Breast epithelium (tissue), 4 donors: ENCODE measurements at places on chromosomes 6 and 20. TPM values are rescaled to one million over a fixed set of nuclear protein-coding genes. Genes with fewer than 3 reads are reported as not detected.

- H3K27ac ChIP-seq: no peak overlapping the region
- no peaks in the 10 kb centered on the region for H3K27me3 ChIP-seq
- H3K36me3 ChIP-seq: no peaks in the 10 kb centered on the region
- no peaks in the 10 kb centered on the region for H3K4me1 ChIP-seq
Observed at GRCh38 chr6:63819831-63820230, 184.2 kb downstream of the PHF3 start.

DNA sequence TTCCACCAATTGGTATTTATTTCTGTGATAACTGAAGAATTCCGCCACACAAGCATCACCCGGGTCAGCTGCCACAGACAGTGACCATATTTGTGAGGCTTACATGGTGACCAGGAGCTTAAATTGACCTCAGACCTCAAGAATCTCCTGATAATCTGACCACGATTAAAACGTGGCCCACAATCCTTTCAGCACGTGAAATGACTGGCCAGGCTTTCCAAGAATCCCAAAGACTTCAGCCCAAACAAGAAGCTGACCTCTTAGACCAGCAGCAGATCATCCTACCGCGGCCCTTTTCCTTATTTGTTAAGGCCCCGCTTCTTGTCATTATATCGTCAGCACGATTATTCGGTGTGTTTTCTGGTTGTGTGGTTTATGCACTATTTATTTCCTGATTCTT is 45.6 kb upstream of the CD93 start:
- no peak overlapping the region for H3K27ac ChIP-seq
- no peaks in the 10 kb centered on the region for H3K27me3 ChIP-seq
- H3K4me3 ChIP-seq: no peak overlapping the region
- no peaks in the 10 kb centered on the region for H3K36me3 ChIP-seq
- no peak for DNase-seq

- no peak overlapping the region for H3K4me3 ChIP-seq
- no peak overlapping the region for H3K27ac ChIP-seq
- no peaks in the 10 kb centered on the region for H3K36me3 ChIP-seq
- H3K4me1 ChIP-seq: no peaks in the 10 kb centered on the region
- H3K27me3 ChIP-seq: no peaks in the 10 kb centered on the region
- no peak for DNase-seq
Observed at GRCh38 chr6:136123468-136123867, 126.6 kb downstream of the MTFR2 start.

DNA sequence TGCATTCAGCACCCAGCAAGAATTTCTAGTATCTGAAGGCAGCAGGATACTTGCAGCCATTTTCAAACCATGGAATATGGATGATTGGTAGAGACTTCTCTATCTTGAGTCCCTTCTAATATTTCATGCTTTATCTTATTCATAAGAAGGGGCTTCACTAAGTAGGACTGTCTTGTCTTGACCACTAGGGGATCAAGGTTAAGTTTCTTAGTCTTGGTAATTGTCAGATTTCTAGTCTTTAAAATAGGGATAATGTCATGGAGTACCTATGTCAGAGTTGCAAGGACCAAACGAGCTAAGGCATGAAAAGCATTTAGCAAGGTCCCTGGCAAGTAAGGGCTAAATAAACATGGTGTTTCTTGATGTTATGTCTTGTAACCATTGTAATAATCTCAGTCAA is 68.5 kb upstream of the ESR1 start:
- H3K27me3 ChIP-seq: no peaks in the 10 kb centered on the region
- no peak for DNase-seq
- no peak overlapping the region for H3K27ac ChIP-seq
- H3K36me3 ChIP-seq: no peaks in the 10 kb centered on the region

GRCh38 chr6:89360415-89360999 is 8.0 kb upstream of the UBE2J1 start:
- no peaks in the 10 kb centered on the region for H3K36me3 ChIP-seq
- H3K27me3 ChIP-seq: no peaks in the 10 kb centered on the region
- H3K27ac ChIP-seq: no peak overlapping the region

- no peak for DNase-seq
- H3K4me1 ChIP-seq: no peaks in the 10 kb centered on the region
- no peaks in the 10 kb centered on the region for H3K36me3 ChIP-seq
- H3K27me3 ChIP-seq: no peaks in the 10 kb centered on the region
- H3K4me3 ChIP-seq: no peak overlapping the region
Observed at GRCh38 chr20:32960849-32961731, 43.1 kb downstream of the SUN5 start.

- no peak overlapping the region for H3K4me3 ChIP-seq
- H3K27ac ChIP-seq: no peak overlapping the region
- no peaks in the 10 kb centered on the region for H3K4me1 ChIP-seq
- H3K36me3 ChIP-seq: no peaks in the 10 kb centered on the region
- DNase-seq: no peak
Observed at GRCh38 chr20:37681384-37682112, 12.3 kb upstream of the CTNNBL1 start.

GRCh38 chr6:154542747-154543146 is 32.3 kb upstream of the CNKSR3 start:
- H3K36me3 ChIP-seq: no peaks in the 10 kb centered on the region
- no peaks in the 10 kb centered on the region for H3K27me3 ChIP-seq
- no peak for DNase-seq
- H3K4me3 ChIP-seq: no peak overlapping the region

GRCh38 chr20:9163995-9164394 is 95.1 kb downstream of the PLCB4 start:
- no peaks in the 10 kb centered on the region for H3K4me1 ChIP-seq
- DNase-seq: no peak
- no peaks in the 10 kb centered on the region for H3K27me3 ChIP-seq
- no peaks in the 10 kb centered on the region for H3K36me3 ChIP-seq
- no peak overlapping the region for H3K27ac ChIP-seq
- no peak overlapping the region for H3K4me3 ChIP-seq

DNA sequence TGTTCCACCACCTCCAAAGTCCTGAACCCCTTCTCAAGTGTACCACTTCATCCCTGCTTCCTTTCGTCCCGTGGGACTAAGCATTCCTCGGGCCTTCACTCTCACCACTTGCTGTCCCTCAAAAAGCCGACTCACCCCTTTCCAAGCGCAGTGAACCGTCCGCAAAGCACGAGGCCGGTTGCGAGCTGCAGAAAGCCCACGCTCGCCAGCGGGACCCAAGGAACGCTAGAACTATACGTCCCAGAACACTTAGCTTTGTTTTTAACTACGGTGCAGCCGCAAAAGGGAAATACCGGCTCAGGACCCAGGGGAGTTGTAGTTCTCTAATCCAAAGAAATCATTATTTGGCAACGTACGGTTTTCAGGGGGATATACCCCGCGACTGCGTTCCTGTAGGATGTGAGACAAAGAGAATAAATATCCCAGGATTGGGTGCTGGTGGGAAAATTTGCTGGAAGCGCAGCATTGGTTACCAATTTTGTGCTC is 416 bp upstream of the POLR1H start:
- peaks cover 7% of the 10 kb centered on the region for H3K4me1 ChIP-seq
- no peaks in the 10 kb centered on the region for H3K27me3 ChIP-seq
- H3K4me3 ChIP-seq: peak overlapping the region; percentile 78
- H3K27ac ChIP-seq: peak overlapping the region; percentile 94
- no peak for DNase-seq

DNA sequence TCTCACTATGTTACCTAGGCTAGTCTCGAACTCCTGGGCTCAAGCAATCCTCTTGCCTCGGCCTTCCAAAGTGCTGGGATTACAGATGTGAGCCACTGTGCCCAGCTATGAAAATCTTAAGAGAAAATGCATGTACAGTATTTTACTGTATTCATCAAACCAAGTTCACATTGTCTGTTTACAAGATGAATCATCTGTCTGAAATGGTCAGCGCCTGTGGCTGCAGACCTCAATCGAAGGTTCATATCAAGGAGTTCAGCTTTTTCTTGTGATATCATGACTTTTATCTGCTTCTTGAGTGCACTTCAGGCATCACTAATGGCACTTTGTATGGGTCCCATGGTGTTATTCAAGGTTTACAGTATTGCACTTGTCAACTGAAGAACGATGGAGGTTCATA is 155.1 kb downstream of the SLC16A10 start:
- no peaks in the 10 kb centered on the region for H3K27me3 ChIP-seq
- no peak for DNase-seq
- no peak overlapping the region for H3K27ac ChIP-seq
- no peaks in the 10 kb centered on the region for H3K36me3 ChIP-seq
- no peak overlapping the region for H3K4me3 ChIP-seq

GRCh38 chr6:113352029-113352801 is 504.9 kb upstream of the MARCKS start:
- no peak for DNase-seq
- H3K36me3 ChIP-seq: no peaks in the 10 kb centered on the region
- H3K4me1 ChIP-seq: no peaks in the 10 kb centered on the region
- no peak overlapping the region for H3K4me3 ChIP-seq

DNA sequence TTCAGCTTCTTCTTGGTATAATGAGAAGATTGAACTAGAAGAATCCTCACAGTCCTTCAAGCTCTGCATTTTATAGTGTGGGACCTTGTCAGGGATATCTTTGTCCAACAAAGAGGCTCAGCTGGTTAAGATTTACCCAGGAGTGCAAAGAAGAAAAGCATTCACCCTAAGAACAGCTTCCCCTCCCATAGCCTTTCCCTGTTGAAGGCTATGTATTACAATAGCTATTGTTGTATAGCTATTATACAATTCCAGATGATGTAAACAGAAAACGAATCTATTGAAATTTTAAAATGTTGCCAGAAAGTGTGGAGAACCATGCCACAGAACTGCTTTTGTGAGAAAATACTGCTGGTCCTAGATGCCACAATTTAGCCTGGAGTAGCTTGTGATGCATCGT is 85.5 kb upstream of the CNKSR3 start:
- no peak overlapping the region for H3K27ac ChIP-seq
- no peaks in the 10 kb centered on the region for H3K36me3 ChIP-seq
- H3K4me3 ChIP-seq: no peak overlapping the region
- no peak for DNase-seq

- H3K4me1 ChIP-seq: no peaks in the 10 kb centered on the region
- no peak overlapping the region for H3K27ac ChIP-seq
- H3K27me3 ChIP-seq: no peaks in the 10 kb centered on the region
- no peak overlapping the region for H3K4me3 ChIP-seq
- H3K36me3 ChIP-seq: no peaks in the 10 kb centered on the region
Observed at GRCh38 chr20:16363506-16364319, 209.5 kb downstream of the KIF16B start.

- peaks cover 14% of the 10 kb centered on the region for H3K27me3 ChIP-seq
- no peaks in the 10 kb centered on the region for H3K4me1 ChIP-seq
- H3K36me3 ChIP-seq: no peaks in the 10 kb centered on the region
- H3K27ac ChIP-seq: no peak overlapping the region
- no peak overlapping the region for H3K4me3 ChIP-seq
Observed at GRCh38 chr6:166667796-166668610, 41.0 kb upstream of the RPS6KA2 start.

DNA sequence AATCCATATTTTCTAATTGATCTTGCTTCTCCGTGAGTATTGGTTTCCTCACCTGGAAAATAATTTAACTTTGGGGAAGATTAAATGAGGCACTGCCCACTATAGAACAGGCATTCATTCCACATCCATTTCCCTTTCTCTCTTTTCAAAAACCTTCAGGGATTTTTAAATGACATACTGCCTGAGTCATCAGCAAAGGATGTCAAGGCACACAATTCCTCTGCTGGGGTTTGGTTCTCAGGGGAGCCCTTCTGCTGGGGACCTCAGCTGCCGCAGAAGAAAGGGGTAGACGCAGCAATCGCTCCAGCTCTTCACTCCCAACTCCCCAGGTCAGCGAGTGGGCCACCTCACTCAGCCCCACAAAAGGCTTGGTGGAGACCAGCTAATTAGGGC is 90.7 kb upstream of the BACH2 start:
- no peak overlapping the region for H3K4me3 ChIP-seq
- no peaks in the 10 kb centered on the region for H3K4me1 ChIP-seq
- DNase-seq: no peak

DNA sequence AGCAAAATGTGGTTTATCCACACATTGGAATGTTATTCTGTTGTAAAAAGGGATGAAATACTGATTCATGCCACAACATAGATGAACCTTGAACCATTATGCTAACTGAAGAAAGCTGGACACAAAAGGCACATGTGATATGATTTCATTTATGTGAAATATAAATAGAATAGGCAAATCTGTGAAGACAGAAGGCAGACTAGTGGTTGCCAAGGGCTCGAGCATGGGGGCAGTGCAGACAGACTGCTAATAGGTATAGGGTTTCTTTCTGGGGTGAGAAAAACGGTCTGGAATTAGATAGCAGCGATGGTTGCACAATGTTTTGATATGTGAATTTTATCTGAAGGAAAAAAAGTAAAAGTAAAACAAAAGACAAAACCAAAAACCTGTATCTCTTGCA is 54.6 kb upstream of the FNDC1 start:
- H3K4me3 ChIP-seq: no peak overlapping the region
- H3K27ac ChIP-seq: no peak overlapping the region
- no peaks in the 10 kb centered on the region for H3K27me3 ChIP-seq
- no peaks in the 10 kb centered on the region for H3K36me3 ChIP-seq
- DNase-seq: no peak

DNA sequence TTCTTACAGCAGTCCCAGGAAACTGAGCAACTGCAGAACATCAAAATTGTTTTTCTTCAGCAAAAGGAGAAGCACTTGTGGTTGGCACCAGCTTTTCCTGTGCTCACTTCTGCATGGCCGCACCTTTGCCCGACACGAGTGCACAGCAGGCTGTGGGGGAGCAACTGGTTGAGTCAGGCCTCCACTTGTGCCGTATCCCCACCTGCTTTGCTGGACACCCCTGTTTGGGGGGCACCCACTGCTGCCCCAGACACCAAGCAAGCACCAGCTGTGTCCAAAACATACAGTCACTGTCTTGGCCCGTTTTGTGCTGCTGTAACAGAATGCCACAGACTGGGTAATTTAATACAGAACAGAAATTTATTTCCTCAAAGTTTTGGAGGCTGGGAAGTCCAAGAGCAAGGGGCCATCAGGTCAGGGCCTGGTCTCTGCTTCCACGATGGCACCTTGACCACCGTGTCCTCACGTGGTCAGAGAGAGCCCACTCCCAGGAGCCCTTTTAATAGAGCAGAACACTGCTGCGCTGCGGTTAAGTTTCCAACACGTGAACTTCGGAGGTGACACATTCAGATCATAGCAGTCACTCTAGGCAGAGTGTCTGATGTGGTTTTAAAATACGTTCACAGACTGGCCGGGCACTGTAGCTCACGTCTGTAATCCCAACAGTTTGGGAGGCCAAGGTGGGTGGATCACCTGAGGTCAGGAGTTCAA is 8.7 kb upstream of the GMEB2 start:
- no peak overlapping the region for H3K27ac ChIP-seq
- H3K27me3 ChIP-seq: no peaks in the 10 kb centered on the region
- DNase-seq: no peak
- no peaks in the 10 kb centered on the region for H3K36me3 ChIP-seq
- no peak overlapping the region for H3K4me3 ChIP-seq

- no peak overlapping the region for H3K4me3 ChIP-seq
- no peak for DNase-seq
Observed at GRCh38 chr6:130890521-130890971, 63.3 kb downstream of the SMLR1 start.

SERINC1 gene
- 375 TPM for total RNA-seq

MUC22 gene
- total RNA-seq: not detected

ANGPT4 gene
- total RNA-seq: 0.66 TPM

RAB32 gene
- total RNA-seq: 32.5 TPM

PABPC1L gene
- 28.8 TPM for total RNA-seq
